Fibroblast of lung (primary cell): ENCODE measurements at places on chromosomes 3 and 15.
A peak's percentile ranks its signal among the peaks of the same experiment; 100 is the strongest.

- DNase-seq, result no peak
Observed at GRCh38 chr15:67495585-67495984, 25.3 kb upstream of the C15orf61 start.

- peak; percentile 80 for DNase-seq
Observed at GRCh38 chr3:15805756-15806266, 8.0 kb upstream of the ANKRD28 start.

- DNase-seq, result peak; percentile 30
Observed at GRCh38 chr3:133992951-133993620, 36.6 kb downstream of the SLCO2A1 start.

DNA sequence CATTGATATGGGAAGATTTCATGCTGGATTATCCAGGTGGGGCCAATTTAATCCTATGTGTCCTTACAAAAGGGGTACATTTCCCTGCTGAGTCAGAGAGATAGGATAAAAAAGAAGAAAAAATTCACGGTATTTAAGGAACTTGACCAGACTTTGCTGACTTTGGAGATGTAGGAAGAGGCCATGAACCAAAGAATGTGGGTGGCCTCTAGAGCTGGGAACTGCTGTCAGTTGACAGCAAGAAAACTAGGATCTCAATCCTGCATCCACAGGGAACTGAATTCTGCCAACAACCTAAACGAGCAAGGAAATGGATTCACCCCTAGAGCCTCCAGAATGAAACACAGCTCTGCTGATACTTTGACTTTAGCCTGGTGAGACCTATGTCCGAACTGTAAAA lies 148.1 kb upstream of the SLC24A5 start:
- no peak for DNase-seq

GRCh38 chr3:184186184-184186901 lies at the start of gene ABCF3:
TSS of gene ABCF3 (plus strand) at chr3:184186199. CDS start at chr3:184186208, 9 bp downstream.
- peak; percentile 64 for DNase-seq

- peak; percentile 20 for DNase-seq
Observed at GRCh38 chr3:188060840-188061544, 93.0 kb upstream of the LPP start.

DNA sequence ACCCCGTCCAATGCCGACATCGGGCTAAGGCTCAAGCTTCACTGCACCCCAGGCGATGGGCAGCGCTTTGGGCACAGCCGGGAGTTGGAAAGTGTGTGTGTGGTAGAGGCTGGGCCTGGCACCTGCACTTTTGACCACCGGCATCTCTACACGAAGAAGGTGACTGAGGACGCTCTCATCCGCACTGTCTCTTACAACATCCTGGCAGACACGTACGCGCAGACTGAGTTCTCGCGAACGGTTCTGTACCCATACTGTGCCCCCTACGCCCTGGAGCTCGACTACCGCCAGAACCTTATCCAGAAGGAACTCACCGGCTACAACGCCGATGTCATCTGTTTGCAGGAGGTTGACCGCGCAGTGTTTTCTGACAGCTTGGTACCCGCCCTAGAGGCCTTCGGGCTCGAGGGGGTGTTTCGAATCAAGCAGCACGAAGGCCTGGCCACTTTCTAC lies 1.0 kb downstream of the PDE12 start:
- DNase-seq, result peak; percentile 34

DNA sequence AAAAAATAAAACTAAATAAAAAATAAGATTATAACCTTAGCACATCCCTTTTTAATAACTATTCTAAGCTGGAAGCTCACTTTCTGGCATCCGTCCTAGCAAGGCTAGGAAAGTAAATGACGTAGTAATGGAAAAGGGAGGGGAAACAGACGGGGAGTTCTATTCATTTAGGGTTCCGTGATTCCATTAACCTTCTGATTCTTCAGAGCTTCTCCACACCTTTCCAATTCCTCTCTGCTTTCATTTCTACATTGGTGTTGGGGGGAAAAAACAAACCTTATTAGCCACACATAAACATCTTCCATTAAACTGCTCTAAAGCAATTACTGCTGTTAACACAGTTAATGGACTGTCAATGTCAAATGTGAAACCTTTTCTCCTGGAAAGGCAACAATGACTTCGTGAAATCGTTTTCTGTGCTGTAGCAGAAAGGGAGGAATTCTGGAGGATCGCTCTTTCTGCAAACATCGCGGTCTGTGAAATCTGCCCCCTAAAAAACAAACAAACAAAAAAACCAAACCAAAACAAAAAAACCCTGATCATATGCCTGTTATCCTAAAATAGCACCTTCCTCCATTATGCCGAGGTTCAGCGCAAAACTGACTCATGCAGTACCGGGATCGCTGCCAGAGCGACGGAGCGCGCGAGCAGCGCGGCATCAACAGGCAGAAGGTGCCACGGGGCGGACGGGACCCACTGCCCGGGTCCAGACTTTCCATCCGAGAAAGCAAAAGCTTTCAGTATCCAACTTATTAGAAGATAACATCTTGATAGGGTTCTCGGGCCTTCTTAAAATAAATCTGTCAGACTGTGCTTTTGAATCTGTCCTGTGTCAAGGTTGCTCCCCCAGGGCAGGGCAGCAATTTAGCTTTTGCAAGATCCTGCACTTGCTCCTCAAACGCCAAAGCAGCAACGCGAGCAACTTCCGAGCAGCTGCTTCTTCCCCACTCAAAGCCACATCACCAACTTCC lies 156.2 kb downstream of the FGF12 start:
- peak; percentile 63 for DNase-seq

- DNase-seq, result peak; percentile 19
Observed at GRCh38 chr15:38324939-38325647, 72.5 kb downstream of the SPRED1 start.
